ENCODE measurements at places on chromosomes 6 and 20.

GRCh38 chr6:40227735-40228134, 293.5 kb upstream of the MOCS1 start:
- DNase-seq, result no peak

DNA sequence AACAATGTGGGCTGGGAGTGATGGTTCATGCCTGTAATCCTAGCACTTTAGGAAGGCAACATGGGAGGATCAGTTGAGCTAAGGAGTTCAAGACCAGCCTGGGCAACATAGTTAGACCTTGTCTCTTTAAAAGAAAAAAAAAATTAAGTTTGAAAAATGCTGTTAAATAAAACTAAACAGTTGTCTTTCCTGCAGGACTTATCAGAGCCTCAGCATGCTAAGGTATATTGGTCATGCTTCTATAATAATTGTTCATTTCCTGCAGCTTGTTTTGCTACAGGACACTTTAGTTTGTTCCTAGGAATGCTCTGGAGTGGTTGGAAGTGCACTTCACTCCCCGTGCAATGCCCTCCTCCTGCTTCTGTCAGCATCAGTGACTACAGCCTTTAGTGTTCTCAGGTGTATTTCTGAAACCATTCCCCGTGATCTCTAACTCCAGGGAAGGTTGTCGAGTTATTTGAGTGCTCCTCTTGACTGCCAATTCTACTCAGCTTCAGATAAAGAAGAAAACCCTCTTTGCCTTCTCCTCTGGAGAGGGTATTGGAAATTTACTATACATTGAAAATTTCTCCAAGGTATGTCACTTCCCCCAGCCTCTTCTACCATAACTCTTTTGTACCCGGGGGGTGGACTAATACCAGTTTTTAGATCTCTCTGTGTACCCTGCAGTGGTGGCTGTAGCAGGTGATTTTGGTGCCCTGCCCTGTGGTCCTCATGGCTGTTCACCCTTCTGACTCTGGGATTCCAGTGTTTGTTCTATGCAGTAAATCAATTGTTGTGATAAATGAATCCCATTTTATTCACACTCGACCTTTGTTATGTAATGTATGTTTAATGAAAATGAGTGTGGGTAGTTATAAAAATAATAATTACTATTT, 33.8 kb downstream of the NHLRC1 start:
- DNase-seq, result no peak

DNA sequence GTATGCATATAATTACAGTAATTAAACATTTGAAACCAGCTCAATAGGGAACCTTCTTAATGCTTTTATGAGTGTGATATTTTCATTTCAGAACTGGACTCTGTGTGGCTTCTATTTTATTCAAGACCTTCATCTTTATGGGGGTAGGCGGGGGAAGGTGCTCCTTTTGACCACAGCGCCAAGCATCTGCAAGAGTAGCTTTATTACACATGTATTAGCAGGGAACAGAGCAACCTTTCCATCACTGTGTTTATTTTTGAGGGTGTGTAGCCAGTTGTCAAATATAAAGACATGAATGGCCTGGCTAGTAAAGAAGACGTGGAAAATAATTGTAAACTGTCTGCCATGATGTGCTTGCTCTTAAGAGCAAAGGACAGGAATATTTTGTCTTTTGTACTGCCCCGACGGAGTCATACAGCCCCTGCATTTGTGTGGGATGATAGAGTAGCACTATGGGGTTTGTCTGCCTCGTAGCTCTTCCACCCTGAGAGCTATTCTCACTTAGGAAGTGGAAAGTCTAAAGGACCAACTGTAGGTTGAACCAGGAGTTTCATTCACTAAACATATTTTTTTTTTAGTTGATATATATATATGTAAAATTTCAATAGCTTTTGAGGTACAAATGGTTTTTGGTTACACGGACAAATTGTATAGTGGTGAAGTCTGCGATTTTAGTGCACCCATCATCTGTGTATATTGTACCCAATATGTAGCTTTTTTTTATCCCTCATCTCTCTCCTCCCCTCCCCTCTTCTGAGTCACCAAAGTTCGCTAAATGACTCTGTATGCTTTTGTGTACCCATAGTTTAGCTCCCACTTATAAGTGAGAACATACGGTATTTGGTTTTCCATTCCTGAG, 91.2 kb downstream of the CARMIL1 start:
- DNase-seq, result no peak

- no peak for DNase-seq
These were observed 225.4 kb downstream of the PRL start for GRCh38 chr6:22071270-22072041.

DNA sequence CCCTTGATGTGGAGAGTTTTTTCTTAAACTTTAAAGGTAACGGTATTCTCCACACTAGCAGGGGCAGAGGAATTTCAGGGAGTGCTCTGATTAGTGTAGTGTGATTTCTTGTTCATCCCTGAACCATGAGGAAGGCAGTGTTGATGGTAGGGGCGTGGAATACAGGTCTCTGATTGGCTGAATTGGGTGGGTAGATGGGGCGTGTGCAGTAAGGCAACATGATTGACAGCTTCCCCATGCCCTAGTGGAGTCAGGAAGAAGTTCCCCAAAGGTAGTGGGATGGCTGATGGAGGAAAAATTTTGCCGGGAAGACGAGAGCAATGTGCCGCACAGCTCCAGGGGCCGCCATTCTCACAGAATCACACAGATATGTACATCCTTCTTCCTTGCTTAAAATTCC, 97.4 kb upstream of the SALL4 start:
- DNase-seq, result no peak

DNA sequence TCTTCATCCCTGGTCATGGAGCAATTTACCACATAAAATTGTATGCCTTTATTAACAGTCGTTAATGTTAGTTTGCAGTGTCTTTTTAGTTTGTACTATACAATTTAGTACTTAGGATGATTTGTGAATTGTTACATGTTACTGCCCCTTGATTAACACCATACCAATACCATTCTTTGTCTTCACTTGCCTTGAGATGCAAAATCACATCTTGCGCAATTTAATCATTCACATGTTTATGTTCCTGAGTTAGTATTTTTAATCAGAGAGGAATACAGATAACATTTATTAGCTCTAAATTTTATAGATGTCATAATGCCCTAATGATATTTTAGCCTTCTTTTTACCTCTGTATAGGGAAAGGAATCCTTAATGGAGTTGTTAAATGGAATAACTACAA, 114.1 kb downstream of the SCAF8 start:
- no peak for DNase-seq

DNA sequence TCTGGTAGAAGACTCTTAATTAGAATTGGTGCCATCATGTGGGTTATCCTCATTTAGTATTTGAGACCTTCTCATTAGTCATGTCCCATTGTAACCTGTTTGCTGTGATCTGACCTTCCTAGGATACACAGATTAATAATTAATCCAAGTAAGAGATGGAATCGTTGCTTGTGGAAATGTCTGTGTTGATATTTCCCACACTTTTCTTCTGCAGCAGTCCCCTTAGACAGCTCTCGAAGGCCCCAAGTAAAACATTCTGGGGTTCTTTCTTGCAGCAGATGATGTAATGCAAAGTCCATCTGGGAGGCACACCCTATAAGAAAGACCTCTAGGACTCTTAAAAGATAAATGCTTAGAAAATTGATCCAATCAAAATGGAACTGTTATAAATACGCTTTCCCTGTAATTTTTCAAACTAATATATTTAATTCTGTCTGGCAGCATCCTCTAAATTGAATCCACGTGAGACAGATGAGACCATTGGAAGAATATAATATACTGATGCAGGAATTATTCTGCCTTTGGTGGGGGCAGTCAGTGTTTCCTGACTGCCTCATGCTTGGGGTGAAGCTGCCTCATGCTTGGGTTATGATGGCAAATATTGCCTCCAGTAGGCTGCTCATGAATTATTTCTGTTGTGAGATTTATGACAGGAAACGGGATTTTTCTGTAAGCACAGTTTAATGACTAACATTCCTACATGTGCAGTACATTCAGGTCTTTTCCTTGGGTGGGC, 54.5 kb upstream of the ARMC2 start:
- no peak for DNase-seq

DNA sequence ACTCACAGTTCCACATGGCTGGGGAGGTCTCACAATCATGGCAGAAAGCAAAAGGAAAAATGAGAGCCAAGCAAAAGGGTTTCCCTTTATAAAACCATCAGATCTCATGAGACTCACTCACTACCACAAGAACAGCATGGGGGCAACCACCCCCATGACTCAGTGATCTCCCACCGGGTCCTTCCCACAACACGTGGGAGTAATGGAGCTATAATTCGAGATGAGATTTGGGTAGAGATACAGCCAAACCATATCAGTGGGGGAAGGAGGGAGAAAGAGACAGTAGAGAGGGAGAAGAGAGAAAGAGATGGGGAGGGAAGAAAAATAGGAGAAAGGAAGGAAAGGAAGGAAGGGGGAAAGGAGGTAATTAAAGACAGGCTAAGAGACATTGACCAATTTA, 30.1 kb downstream of the GMDS start:
- no peak for DNase-seq

DNA sequence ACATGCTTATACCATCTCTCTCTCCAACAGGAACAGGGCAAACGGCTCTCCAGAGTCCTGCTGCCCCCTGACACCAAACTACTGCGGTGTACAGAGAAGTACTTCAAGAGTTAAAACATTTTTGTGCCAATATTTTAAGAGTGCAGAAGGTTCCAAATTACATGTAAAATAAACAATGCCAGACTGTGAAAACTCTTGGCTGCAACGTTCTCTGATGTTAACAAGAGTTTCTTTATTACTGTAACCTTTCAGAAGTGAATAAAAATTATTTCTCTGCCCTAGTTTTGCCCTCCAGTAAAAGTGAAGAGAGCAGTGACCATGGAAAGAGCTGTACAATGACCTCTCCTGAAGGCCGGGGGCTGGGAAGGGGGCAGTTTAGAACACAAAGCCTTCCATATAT, 41.4 kb upstream of the FAM83C start:
- DNase-seq, result no peak

- no peak for DNase-seq
These were observed 53.4 kb downstream of the MRPL14 start for GRCh38 chr6:44073612-44074438.

- no peak for DNase-seq
These were observed 758.3 kb downstream of the KIF16B start for GRCh38 chr20:15814911-15815310.

DNA sequence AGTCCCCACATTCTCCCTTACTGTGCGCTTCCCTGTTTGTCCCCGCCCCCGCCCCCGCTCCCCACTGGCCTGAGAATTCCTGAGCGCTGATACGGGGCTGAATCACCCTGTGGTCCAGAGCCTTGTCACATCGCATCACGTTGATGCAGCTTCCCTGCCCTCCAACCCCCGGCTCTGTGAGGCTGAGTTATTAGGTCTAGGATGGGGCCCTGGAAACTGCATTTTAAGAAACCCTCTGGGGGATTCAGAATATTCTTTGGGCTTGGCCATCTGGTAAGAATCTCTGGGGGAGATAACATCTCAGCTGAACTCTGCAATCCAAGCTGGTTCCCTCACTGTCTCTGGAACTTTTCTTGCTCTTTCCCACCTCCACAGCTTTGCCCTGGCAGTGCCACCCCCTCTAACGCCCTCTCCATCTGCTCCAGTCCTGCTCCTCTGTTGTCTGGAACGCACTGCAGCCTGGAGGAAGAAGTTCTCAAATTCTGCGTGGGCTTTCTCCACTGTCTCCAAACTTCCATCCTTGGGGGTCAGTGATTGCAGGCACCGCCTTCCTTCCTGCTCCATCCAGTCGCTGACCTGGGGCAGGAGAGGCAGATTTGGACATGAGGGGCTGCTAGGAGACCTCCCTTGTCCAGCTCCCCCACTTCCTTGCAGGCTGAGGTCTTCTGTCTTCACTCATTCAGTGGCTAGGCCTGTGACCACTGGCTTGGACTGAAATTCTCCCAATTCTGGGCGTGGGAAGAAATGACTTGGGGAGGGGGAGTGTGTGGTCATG, 42.6 kb downstream of the KIAA1755 start:
- DNase-seq, result no peak

DNA sequence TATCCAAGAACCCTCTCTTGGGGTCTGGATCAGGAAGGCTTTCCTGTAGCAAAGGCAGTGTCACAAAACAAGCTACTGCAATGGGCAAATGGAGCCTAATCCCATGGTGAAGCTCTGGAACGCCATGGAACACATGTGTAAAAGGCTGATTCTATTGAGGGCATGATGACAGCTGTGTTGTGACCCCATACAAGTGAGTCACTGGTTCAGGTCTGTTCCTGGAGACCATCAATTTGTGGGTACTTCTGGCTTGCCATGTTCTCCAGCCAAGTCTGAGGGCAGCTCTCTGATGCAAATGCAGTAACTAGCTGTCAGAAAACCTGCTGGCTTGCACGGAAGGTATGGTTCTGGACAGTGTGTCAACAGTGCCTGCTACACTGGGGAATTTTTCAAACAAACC, 33.3 kb upstream of the ECHDC1 start:
- no peak for DNase-seq

DNA sequence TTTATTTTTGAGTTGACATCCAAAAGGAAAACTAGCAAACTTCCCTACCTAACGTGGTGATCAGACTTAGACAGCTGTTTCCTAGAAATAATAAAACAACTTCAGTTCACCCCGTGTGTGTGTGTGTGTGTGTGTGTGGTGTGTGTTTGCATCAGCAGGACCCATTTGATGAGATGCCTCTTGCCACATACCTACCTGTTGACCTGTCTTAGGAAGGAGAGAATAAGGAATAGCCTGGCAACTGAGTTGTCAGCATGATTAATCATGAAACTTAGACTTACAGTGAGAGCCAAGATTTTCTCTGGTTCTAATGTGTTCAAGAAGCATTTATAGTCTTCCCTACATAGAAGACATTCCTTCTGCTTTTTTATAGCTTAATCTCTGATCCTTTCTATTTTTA, 16.1 kb upstream of the PBOV1 start:
- no peak for DNase-seq

GRCh38 chr6:158367816-158368215, 55.6 kb downstream of the TULP4 start:
- DNase-seq, result no peak

Measured in activated gamma-delta T cell treated with Interleukin-2 at 50 U/mL for 16 hours (primary cell).